ENCODE measurements at places on chromosomes 1 and 21.

- peak; percentile 13 for DNase-seq
These were observed 995 bp upstream of the KIF26B start for GRCh38 chr1:245153552-245154428.

DNA sequence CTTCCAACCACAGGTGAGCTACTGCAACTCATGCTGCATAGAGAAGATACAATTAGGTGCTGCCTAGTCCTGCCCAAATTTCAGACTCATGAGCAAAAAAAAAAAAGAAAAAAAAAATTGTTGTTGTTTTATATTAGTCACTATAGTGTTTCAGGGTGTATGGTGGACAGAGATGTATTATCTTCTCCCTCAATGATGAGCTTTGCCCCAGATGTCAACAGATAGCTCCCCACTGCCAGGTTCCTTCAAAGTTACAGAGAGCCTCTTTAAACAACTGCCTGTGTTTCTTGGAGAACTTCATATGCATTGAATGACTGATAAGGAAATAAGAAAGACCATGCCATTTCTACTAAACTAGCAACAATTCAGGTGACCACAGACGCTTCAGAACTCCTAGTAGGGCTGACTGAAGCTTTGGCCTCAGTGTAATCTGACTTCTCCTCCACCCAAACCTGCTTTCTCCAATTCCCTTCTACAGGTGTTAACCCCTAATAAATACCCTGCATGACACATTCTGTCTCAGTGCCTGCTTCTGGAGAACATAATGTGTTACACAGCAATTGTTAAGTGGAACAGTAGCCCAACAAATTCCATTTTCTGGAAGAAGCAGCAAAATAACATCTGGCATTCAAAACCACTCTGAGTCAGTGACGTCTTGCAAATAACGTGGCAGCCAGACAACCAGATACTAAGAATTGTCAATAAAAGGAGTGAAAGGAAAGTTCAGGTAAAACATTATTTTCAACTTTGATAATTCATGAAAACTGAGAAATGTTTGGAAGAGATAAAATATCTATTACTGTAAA is 147.7 kb downstream of the CDC42BPA start:
- DNase-seq, result no peak

DNA sequence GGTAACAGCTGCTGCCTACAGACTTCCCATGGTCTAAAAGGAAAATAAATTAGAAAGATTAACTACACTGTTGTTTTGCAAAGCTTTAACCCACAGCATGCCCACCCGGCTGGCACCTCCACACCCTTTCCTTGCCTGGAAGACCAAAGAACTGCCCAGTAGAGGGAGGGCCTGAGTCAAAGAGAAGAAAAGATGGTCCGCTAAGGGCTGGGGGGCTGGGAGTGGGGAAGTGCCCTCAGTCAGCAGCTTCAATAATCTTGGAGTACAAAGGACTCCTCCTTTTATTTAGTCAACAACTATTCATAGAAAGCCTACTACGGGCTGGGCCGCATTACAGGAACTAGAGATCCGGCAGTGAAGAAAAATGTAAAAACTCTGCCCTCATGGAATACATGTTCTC is 40.6 kb downstream of the ERI3 start:
- DNase-seq, result no peak

- no peak for DNase-seq
These were observed 9.6 kb upstream of the SPEN start for GRCh38 chr1:15837931-15838330.

GRCh38 chr1:24860841-24861240 is 69.2 kb downstream of the RUNX3 start:
- DNase-seq, result no peak

- DNase-seq, result no peak
These were observed 33.7 kb upstream of the SGIP1 start for GRCh38 chr1:66500301-66500700.

DNA sequence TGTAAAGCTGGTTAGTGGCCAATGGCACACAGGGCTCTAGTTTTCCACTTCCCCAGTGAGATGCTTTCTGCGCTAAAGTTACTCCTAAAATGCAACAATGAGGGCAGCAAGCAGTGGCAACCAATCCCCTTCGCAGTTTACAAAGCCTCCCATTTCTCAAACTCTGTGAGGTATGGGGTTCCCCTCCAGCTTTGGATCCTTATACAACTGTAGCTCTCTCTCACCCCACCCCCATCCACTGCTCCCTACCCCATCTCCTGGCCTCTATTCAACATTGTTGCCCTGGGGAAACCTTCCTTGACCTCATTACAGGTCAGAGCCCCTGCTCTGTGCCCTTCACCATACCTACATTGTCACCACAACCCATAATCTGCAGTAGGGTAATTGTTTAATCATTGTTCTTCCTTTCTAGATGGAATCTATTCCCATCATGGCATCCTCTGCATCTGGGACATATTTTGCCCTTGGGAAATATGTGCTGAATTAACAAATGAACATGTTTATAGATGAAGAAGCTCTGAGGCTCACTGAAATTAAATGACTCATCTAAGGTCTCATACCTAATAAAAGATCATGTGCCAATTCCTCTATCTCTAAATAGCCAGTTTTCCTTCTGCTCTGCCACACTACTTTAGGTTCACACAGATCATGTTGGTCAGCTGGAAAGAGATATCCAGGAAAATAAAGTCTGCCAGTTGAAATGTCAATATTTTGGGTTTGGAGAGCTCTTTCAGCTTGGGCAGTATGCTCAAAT is 12.6 kb downstream of the KIAA0040 start:
- no peak for DNase-seq

All from activated naive CD4-positive, alpha-beta T cell treated with anti-CD3 and anti-CD28 coated beads for 36 hours (primary cell).